ENCODE measurements at places on chromosomes 6 and 20.
A peak's percentile ranks its signal among the peaks of the same experiment; 100 is the strongest.

GRCh38 chr6:95242560-95242959, 334.8 kb upstream of the MANEA start:
- DNase-seq, result no peak

- DNase-seq, result no peak
Observed at GRCh38 chr6:121216928-121217327, 117.4 kb downstream of the TBC1D32 start.

DNA sequence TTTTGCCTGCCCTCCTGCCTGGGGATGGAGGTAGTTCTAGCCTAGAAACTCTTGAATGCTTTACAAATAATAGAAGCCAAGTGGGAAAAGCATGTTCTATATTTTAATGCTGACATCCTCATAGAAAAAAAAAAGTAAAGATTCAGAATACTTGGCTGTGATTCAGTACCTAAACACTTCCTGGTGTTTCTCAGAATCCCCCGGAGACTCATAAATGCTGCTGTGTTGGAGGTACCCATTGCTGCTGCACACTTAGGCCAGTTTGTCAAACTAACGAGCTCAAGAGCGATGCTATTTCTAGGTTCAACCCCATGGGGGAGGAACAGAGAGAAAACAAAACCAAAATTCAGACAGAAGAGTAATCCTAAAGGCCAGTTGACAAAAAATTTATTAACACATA, 38.8 kb upstream of the ZFP64 start:
- no peak for DNase-seq

DNA sequence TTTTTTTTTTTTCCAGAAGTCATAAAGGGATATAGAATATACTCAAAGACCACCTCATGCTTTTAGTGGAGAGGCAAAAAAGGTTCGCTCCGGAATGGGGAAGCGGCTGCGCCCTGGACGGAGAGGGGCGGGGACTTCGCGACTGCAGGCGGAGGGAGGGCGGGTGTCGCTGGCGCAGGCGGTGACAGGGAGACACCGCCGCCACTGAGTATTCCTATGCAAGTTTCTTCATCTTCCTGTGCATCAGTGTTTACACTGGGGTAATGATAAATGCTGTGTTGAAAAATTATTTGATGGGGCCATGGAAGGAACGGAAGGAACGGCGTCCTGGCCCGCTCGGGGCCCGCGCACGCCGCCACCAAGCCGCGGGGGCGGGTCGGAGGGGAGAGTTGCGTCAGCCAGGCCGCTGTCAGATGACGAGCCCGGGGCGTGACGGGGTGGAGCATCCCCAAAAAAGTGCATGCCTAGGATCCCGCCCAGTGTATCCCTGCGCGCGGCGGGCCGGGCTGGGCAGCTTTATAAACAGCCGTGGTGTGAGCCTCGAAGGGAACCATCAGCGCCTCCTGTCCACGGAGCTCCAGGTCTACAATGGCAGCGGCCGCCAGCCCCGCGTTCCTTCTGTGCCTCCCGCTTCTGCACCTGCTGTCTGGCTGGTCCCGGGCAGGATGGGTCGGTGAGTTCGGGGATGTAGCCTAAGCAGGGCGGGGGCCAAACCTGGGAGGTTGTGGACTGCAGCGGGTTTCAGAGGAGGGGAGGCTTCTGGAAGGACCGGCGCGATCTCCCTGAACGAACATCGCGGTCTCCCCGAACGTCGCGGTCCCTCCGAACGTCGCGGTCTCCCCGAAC, at the start of gene ULBP1:
Gene ULBP1 (plus strand): TSS at position 482 of the 846 bp plus-strand sequence. CDS start 107 bp downstream, at position 589.
- DNase-seq, result peak; percentile 72

DNA sequence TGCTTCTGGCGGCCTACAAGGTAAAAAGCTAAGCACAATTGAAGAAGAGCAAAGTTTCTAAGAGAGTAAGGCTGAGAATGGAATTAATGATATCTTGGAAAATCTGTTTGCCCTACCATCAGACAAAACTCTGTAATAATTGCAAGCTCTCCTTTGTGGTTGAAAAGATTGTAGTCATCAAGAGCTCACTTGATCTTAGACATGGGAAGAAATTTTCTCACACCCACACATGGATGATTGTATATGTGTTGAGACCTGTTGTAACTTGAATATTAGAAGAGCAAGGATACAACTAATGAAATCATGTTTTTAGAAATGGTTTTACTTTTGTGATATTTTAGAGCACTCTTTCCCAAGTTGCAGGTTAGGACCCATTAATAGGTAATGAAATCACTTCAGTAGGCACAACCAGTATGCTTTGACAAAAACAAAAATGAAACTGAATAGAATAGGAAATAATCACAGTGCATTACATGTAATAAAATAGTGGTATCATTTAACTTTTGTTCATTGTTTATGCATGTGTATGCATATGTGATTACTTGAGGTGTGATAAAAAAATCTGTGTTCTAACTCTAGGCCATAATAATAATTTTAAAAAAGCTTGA, 14.0 kb downstream of the DCBLD1 start:
- no peak for DNase-seq

- DNase-seq, result no peak
Observed at GRCh38 chr6:15266423-15266996, 20.6 kb downstream of the JARID2 start.

- no peak for DNase-seq
Observed at GRCh38 chr6:113649276-113649675, 207.9 kb upstream of the MARCKS start.

DNA sequence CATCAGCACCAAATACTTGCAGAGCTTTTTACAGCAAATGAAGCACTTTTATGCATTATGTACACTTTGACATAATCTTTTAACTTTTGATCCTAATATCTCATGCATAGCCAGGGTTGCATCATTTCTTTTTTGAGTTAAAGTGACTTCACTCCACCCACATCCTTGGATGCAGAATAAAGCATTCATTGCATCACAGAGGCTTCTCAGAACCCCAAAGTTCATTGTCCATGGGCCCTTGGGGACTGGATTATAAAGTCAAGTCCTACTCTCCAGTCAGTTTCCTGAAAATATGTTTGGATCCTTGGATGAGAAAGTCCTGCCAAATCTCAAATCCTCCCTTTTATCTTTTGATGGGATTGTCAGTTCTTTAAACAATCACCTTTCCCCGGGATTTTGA, 10.6 kb upstream of the EFHC1 start:
- no peak for DNase-seq

DNA sequence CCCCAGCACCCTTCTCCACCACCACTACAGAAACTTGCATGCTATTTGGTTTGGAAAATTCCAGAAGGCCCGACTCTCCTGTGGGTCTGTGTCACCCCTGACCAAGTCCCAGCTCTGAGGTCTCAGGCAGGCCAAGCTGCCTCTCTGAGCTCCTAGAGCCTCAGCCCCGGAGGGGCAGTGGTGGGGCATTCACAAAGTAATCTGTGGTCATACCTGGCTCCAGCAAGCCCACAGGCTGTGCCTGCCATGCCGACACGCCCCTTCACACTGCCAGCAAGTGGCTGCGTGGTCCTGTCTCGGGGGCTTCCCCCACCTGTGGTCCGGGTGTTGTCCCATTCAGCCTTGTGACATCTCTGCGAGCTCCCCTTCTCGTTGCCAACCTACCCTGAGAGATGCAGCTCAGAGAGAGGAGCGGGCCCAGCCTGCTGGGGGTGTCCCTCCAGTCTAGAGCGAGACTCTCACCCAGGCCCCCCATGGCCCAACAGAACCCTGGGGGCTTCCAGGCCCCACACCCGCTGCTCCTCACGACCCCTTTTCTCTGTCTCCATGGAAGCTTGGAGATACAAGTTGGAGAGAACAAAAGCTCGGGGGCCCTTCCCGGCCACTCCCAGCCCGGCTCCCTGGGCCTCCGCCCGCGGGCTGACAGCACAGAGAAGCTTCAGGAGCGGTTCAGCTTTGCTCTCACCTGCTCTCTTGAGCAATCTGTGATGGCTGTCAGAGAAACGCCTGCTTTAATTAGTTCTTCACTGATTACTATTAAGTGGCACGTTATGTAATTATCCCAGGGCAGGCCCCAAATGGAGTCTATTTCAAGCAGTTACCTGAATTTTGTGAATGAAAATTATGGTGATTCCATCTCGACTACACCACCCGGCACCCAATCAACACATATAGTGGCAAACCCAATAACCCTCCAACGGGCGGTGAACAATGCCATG, 147.7 kb upstream of the PHACTR3 start:
- DNase-seq, result no peak

DNA sequence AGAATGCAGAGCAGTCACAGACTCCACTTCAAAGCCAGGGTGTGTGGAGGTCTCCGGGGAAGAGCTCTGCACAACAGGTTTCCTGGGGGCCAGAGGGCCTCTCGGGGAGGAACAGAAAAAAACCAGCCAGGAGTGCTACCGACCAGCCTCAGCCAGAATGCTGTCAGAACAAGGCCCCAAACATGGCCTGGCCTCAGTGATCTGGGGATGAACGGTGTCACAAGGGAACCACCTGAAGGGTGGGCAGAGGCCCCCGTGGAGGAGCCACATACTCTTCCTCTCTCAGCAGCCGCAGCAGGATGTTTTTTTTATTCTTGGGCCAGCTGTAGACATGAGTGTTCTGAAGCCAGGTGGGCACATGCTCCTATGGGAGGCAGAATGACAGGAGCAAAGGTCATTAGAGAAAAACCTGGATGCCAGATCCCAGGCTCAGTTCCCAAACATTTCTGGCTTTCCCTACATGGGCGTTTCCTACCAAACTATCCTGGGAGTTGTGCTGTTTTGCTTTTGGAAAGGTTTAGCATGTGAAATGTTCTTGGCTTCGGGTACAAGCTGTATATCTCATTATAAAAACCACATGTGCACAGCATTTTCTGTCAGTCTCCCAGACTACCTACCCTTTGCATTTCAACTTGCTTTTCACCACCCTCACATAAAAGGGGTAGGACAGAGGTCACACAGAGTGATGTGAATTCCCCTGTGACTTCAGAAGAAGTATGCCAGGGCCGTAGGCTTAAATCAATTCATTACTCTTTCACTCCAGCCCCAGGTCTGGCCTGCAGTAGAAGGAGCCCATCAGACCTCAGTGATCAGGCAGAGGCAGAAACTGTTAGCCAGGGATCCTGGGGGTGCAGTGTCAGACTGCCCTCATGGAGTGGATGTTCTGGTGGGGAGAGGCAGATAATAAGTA, 46.2 kb downstream of the TRAF3IP2 start:
- no peak for DNase-seq

GRCh38 chr6:104595311-104595820, 264.4 kb downstream of the HACE1 start:
- no peak for DNase-seq

DNA sequence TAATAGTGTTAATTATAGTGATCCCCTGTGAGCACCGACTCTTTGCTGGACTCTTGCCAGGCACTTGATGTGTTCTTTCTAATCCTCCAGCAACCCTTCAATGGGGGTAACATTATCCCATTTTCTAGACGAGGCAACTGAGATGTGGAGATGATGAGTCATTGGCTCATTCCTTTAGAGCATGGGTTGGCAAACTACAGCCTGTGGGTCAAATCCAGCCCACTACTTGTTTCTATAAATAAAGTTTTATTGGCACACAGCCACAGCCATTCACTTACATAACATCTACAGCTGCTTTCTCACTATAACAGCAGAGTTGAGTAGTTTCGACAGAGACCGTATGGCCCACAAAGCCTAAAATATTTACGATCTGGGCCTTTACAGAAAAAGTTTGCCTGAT, 249.5 kb upstream of the KCNG1 start:
- no peak for DNase-seq

DNA sequence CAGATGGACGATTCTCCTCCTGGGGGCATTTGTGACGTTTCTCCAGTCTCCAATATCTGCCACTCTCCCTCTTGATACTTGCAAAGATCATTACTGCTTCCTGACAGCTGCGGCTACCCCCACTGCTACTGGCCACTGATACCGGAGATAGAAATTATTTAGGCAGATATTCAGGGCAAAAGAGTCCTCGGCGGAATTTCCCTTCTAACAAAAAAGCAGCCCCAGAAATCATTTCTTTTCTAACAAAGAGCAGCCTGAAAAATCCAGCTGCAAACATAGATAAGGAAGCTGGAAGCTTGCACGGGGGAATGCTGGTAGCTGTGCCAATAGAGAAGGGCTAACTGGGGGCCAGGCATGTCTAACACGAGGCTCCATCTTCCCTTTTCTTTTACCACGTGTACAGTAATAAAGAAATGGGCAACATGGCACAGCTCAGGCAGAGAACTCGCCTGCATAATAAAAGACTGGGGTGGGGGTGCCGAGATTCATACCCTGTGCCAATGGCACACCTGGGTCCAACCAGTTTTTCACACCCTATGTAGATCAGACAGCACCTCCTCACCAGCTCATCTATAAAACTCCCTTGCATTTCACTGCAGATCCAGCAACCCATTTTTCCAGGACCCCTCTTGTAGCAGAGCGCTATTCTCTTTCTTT, 6.1 kb downstream of the TP53RK start:
- DNase-seq, result no peak

DNA sequence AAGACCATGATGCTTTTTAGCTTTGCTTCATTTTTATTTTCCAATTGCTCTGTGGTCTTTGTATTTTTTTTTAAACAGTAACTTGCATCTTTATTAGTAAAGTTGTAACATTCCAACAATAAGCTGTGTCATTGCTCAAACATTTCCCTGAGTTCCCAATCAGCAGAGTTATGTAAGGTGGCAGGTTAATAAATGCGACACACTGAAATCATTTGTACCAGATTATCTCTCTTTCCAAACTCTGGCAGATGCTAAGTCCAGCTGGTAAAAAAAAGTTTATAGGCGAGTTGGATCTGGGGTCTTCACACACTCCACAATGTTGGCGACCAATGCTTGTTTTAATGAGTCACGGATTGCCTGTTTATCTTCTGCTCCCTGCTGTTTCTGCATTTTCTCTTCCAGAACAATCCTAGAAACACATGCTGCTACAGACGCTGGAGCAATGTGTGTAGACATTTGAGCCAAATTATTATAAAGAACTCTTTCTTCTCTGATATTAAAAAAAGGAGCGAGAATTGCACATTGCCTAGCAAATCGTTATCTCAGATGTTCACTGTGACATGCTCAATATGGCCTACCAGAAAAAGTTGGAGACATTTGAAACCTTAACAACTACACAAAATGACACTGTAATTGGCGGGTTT, 113.6 kb upstream of the IFNGR1 start:
- no peak for DNase-seq

- no peak for DNase-seq
Observed at GRCh38 chr20:63375438-63375837, 14.3 kb upstream of the CHRNA4 start.

- no peak for DNase-seq
Observed at GRCh38 chr6:169449221-169449620, 195.6 kb upstream of the THBS2 start.

DNA sequence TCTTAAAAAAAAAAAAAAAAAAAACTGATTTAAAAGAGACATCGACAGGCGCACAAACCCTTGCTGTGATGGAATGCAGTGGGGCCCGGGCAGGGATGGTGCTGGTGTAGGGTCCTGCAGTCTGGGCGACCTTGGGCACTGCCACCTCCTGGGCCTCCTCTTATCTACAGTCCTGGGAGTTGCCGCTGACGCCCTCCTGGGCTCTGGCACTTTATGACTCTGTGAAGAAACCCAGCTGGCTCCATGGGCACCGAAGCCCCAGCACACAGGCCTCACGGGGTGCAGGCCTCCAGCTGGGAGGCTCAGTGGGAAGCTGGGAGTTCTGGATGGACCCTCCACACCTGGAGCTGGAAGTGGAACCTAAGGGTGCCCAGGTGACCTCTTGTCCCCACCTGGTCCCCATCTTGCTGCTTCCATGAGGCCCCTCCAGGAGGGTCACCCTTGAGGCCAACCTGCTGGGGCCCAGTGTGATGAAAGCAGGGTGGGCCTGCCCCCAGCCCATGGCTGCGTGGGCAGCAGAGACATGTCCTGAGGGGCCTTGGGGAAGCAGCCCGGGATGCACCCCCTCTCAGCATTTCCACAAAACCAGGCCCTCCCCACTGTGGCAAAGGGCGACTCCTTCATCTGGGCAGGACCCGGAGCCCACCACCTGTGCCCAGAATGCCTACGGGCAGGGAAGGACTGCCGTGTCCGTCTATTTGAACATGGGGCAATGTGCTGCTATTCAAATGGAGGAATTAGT, 104.9 kb downstream of the ASXL1 start:
- no peak for DNase-seq

GRCh38 chr6:142367501-142368018, 65.8 kb downstream of the ADGRG6 start:
- no peak for DNase-seq

Data from CD4-positive, alpha-beta memory T cell (primary cell).